DMS79 treated with DMSO at 0.1 percent for 48 hours (cell line): ENCODE measurements at places on chromosomes 2 and 18.
A peak's percentile ranks its signal among the peaks of the same experiment; 100 is the strongest.

- no peak for DNase-seq
Measured at GRCh38 chr2:147045113-147045512, 799.7 kb upstream of the ACVR2A start.

- DNase-seq = no peak
Measured at GRCh38 chr18:49276680-49277079, 183.8 kb downstream of the DYM start.

DNA sequence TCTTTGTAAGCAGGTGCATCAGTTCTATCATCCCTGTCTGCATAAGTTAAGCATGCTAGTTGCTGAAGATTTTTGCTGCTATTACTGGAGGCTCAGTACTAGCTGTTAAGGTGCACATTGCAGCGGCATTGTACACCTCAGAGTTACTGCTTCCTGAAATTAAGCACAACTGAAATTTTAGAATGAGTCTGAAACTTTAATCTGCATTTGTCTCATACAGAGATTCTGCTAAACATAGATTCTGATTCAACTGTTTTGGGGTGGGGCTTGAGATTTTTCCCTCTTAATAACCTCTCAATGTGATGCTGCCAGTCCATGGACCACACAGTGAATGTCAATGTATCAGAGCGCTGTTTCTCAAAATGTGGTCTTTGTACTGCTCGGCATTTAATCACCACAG lies 585.7 kb upstream of the GCFC2 start:
- DNase-seq = no peak

DNA sequence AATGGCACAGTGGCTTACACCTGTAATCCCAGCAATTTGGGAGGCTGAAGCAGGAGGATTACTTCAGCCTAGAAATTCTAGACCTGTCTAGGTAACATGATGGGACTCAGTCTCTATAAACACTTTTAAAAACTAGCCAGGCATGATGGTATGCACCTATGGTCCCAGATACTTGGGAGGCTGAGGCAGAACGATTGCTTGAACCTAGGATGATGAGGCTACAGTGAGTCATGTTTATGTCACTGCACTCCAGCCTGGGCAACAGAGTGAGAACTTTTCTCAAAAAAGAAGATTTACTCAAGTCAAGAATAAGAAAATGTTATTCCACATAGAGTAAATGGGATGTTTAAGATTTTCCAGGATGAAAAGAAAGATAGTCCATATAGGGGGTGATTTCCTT lies 158.6 kb downstream of the HNMT start:
- no peak for DNase-seq

DNA sequence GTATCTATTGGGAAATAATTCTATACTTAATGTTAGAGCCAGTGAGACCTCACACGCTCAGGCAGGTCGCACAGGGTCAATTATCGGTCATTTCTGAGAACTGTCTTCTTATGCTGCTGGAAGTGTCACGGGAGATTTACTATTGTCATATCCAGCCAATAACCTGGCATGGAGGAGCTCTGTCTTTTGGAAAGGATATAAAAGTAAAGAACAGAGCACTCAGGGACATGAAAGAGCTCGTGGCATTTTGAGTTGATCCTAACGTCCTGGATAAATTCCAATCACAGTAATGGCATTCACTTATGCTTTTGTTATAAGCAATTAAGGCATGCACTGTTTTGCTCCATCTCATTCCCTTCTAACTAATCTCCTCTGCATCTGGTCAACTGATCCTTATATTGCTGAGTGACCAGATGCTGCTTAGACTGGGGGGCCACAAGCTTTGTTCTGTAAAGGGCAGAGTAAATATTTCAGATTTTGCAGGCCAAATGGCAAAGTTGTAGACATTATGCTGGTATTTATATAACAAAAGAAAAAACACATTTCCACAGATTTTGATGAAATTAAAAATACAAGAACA lies 453.5 kb upstream of the SMIM21 start:
- DNase-seq = no peak

GRCh38 chr2:181234487-181234891 lies 222.7 kb upstream of the ITGA4 start:
- peak; percentile 99 for DNase-seq
